Activated T-cell treated with anti-CD3 and anti-CD28 coated beads, Interleukin-2, amount 50 U/mL, for 4 hours (primary cell): ENCODE measurements at places on chromosomes 3 and 15. TPM values are rescaled to one million over a fixed set of nuclear protein-coding genes. Genes with fewer than 3 reads are reported as not detected.

- DNase-seq, result no peak
Measured at GRCh38 chr3:56787258-56787775, 14.4 kb downstream of the ARHGEF3 start.

Gene CCDC39
- total RNA-seq, result not detected

Gene DZIP1L
- not detected for total RNA-seq

Gene SLC2A2
- total RNA-seq, result not detected

Gene CYP1A2
- not detected for total RNA-seq

- no peak for DNase-seq
Measured at GRCh38 chr15:90000186-90001001, 730 bp upstream of the ZNF710 start.

DNA sequence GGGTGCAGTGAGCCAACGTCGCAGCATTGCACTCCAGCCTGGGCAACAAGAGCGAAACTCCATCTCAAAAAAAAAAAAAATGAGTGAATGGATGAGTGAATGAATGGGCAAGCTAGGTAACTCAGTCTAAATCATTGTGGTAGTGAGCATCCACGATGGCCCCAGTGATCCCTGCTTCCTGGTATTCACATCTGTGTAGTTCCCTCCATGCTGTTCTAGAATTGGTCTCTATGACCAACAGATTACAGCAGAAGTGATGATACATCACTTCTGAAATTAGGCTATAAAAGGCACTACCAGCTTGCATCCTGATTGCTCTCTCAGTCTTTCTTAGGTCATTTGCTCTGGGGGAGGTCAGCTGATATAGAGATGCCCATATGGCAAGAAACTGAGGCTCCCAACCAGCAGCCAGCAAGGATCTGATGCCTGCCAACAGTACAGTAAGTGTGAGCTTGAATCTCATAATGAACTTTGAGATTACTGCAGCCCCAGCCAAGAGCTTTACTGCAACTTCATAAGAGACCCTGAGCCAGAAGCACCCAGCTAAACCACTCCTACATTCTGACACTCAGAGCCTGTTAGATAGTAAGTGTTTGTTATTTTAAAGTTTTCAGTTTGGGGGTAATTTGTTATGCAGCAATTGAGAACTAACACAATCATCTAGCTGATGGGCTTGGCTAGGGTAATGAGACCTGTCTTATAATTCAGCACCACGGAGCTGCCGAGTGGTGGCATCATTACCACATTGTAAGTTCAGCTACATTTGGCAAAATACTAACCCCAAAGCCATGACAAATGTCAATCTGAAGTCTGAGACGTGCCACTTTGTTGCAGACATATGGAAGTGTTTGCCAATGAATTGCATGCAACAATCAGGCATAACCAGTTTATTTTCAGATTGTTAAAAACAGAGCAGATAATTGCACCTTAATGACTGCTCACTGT lies 53.0 kb downstream of the KLHL6 start:
- no peak for DNase-seq

- peak; percentile 9 for DNase-seq
Measured at GRCh38 chr3:33144433-33144832, 30.6 kb downstream of the CRTAP start.

GRCh38 chr15:62183130-62183529 lies 18.0 kb upstream of the C2CD4B start:
- no peak for DNase-seq

- no peak for DNase-seq
Measured at GRCh38 chr3:80688814-80689213, 921.0 kb upstream of the ROBO1 start.

GRCh38 chr3:128266453-128266852 lies 113.2 kb downstream of the EEFSEC start:
- no peak for DNase-seq

Gene TRH
- total RNA-seq, result not detected

- no peak for DNase-seq
Measured at GRCh38 chr3:58321791-58322190, 10.9 kb upstream of the PXK start.

GRCh38 chr15:57309856-57310760 lies 66.2 kb upstream of the CGNL1 start:
- no peak for DNase-seq

- no peak for DNase-seq
Measured at GRCh38 chr3:182139627-182140357, 428.1 kb downstream of the SOX2 start.

DNA sequence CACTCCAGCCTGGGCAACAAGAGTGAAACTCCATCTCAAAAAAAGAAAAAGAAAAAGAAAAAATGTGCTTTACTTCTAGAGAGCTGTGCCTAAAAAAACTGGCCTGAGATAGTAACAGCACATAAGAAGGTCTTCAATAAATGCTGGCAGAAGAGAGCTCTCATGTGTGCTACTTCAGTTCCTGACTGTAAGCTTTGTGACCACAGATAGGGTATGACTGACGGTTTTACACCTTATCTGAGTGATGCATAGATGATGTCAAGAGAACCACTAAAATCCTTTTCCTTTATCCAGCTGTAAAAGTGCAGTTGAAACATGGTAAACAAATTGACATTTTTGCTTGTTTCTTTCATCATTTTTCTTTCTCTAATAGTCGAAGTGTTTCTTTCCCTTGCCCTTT lies 127.9 kb downstream of the C3orf70 start:
- no peak for DNase-seq

DNA sequence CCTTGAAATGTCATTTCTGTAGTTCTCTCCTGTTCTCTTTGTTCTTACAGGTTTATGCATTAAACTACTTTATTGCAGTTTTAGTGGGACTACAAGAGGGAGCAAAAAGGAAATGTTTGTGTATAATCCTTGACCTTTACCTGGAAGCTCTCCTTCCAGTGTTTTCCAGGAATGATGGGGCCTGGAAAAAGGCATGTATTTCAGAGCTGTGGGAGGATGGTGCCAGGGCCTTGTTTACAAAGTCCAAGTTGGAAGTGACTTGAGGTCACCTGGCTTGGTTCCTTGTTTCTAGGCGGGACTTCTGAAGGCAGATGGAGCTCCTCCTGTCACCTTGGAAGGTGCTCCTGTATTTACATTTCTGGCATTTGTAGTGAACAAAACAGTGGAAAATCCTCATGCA lies 15.1 kb downstream of the ACVR2B start:
- no peak for DNase-seq

Gene GREM1
- 0.42 TPM for total RNA-seq

DNA sequence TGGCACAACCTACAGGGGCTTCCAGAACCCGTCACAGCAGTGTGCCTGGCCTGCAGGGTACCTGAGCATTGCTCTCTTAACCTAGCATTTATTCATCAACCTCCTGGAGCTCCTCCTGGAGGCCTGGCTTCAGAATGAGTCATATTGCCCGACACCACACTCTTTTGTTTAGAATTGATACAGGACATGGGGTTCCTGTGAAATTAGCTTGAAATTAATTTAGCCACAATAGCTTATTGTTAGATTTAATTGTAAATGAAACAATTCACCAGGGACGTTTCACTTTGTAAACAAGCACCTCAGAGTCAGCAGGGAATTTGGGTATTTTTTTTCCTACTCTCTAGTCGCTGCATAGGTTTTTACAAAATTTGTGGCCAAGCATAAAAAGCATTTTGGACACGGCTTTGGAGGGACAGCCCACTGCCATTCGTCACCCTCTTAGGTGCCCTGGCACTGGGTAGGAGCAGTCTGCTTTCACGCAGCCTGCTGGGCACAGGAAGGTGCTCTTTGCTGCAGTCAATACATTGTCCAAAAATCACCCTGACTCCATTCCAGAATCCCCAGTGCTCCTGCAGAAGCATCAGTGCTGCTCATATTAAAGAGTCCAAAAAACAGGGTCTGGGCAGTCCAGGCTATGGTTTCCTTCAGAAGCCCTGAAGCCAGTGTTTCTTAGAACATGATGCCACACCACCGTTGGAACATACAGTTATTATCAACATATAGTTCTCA lies 60.8 kb upstream of the MEF2A start:
- DNase-seq, result no peak

Gene EPHA6
- total RNA-seq, result not detected

Gene SH2D7
- not detected for total RNA-seq

- DNase-seq, result no peak
Measured at GRCh38 chr15:92606126-92606835, 49.3 kb downstream of the FAM174B start.
